ENCODE measurements at places on chromosomes 4 and X. TPM values are rescaled to one million over a fixed set of nuclear protein-coding genes. Genes with fewer than 3 reads are reported as not detected.

- H3K4me3 ChIP-seq, result no peak overlapping the region
- H3K36me3 ChIP-seq, result no peaks in the 10 kb centered on the region
- no peaks in the 10 kb centered on the region for H3K4me1 ChIP-seq
- DNase-seq, result no peak
- H3K27me3 ChIP-seq, result no peaks in the 10 kb centered on the region
- no peak overlapping the region for H3K27ac ChIP-seq
These were observed 138.8 kb upstream of the VCX start for GRCh38 chrX:7704205-7704604.

DNA sequence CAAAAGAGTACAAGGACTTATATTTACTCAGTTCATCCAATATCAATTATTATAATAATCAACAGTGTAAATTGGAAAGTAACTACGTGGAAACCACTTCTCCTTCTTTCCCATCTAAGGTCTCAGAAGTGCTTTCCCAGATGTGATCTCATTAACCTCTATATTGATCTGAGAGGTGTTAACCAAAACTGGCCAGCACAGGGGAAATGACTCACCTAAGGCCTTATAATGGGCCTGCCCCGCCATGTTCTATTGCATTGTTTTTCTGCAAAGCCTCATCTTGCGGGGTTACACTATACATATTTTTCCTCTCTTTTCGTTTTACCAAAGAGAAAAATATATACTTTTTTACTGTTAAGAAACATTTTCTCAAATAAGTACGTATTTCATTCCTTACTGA lies 20.5 kb downstream of the RAB40A start:
- no peaks in the 10 kb centered on the region for H3K36me3 ChIP-seq
- DNase-seq, result no peak
- no peaks in the 10 kb centered on the region for H3K27me3 ChIP-seq
- no peaks in the 10 kb centered on the region for H3K4me1 ChIP-seq
- no peak overlapping the region for H3K4me3 ChIP-seq
- H3K27ac ChIP-seq, result no peak overlapping the region

DNA sequence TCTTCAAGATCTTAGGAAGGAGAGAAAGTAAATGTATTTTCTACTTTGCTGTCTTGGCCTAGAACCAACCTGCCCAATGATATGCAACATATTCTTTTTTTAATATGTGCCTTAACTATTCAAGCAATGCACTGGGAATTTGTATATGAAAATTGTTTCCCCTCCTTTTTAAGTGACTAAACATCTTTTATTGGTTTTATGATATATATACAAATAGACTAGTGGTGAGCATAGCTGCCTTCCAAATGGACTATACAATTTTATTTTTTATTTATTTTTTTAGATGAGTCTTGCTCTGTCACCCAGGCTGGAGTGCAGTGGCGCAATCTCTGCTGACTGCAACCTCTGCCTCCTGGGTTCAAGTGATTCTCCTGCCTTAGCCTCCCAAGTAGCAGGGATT lies 10.3 kb downstream of the NOCT start:
- no peak for DNase-seq
- no peak overlapping the region for H3K4me3 ChIP-seq
- H3K27me3 ChIP-seq, result no peaks in the 10 kb centered on the region
- H3K36me3 ChIP-seq, result no peaks in the 10 kb centered on the region

GRCh38 chr4:168188754-168189153 lies 96.4 kb downstream of the ANXA10 start:
- no peak overlapping the region for H3K27ac ChIP-seq
- no peaks in the 10 kb centered on the region for H3K27me3 ChIP-seq
- H3K36me3 ChIP-seq, result no peaks in the 10 kb centered on the region
- no peak overlapping the region for H3K4me3 ChIP-seq
- H3K4me1 ChIP-seq, result no peaks in the 10 kb centered on the region

DNA sequence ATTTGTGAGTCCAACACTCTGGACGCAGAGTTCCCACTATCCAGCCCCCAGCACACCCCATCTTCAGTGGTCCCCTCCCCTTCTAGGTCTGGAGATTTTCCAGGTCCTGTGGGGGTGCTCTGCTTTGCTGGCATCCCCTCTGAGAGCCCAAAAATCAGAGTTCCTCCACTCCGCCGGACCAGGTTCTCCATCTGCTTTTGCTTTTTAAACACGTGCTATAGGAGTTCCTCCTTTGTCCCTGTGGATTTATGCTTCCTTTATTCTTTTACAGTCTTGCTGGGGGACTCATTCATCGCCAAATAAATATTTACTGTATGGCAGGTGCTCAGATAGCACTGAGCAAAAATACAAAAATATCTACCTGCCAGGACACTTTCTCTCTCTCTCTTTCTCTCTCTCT lies 324.7 kb downstream of the STK32B start:
- H3K27me3 ChIP-seq, result no peaks in the 10 kb centered on the region
- no peaks in the 10 kb centered on the region for H3K36me3 ChIP-seq
- no peak overlapping the region for H3K27ac ChIP-seq

DNA sequence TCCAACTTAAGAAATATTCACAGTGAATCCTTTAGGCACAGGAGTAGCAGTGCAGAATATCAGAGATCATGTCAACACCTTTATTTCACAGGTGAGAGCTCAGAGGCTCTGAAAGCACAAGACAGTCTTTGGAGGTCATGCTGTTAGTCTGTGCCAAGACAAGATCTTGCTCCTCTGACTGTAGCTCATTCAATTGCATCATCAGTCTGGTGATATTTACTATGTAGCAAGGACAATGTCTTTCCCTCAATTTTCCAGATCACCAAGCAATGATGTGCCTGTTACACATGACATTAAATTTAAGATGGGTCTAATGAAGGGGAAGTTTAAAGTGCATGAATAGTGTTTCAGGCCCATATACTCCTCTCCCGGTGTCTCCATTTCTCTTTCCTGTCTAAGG lies 277.5 kb downstream of the IL15 start:
- no peaks in the 10 kb centered on the region for H3K4me1 ChIP-seq
- no peak overlapping the region for H3K4me3 ChIP-seq
- no peak for DNase-seq
- H3K27ac ChIP-seq, result no peak overlapping the region
- H3K27me3 ChIP-seq, result no peaks in the 10 kb centered on the region

The MAGEA9B gene
- total RNA-seq, result not detected

The CLDN2 gene
- total RNA-seq, result 0.16 TPM

DNA sequence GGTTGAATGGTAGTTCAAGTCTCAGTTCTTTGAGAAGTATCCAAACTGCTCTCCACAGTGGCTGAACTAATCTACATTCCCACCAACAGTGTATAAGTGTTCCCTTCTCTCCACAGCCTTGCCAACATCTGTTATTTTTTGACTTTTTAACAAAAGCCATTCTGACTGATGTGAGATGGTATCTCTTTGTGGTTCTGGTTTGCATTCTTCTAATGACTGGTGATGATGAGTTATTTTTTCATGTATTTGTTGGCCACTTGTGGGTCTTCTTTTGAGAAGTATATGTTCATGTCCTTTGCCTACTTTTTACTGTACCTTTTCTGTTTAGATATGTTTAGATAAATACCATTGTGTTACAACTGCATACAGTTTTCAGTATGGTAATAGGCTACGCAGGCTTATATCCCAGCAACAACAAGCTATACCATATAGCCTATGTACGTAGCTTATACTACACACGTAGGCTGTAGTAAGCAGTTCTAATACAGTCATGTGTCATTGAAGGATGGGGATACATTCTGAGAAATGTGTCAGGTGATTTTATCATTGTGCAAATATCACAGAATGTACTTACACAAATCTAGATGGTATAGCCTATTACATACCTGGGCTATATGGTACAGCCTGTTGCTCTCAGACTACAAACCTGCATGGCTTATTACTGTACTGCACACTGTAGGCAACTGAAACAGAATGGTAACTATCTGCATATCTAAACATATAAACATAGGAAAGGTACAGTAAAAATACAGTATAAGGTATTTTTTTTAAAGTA lies 28.1 kb downstream of the KLHL8 start:
- H3K36me3 ChIP-seq, result no peaks in the 10 kb centered on the region
- H3K4me3 ChIP-seq, result no peak overlapping the region
- peaks cover 3% of the 10 kb centered on the region for H3K4me1 ChIP-seq
- DNase-seq, result no peak
- H3K27ac ChIP-seq, result no peak overlapping the region

The SMAD1 gene
- 65.1 TPM for total RNA-seq

GRCh38 chr4:184814686-184815045 lies 11.1 kb downstream of the ACSL1 start:
- H3K4me1 ChIP-seq, result peaks cover 12% of the 10 kb centered on the region
- no peak for DNase-seq
- H3K4me3 ChIP-seq, result no peak overlapping the region
- no peaks in the 10 kb centered on the region for H3K27me3 ChIP-seq
- H3K27ac ChIP-seq, result peak overlapping the region; percentile 75

DNA sequence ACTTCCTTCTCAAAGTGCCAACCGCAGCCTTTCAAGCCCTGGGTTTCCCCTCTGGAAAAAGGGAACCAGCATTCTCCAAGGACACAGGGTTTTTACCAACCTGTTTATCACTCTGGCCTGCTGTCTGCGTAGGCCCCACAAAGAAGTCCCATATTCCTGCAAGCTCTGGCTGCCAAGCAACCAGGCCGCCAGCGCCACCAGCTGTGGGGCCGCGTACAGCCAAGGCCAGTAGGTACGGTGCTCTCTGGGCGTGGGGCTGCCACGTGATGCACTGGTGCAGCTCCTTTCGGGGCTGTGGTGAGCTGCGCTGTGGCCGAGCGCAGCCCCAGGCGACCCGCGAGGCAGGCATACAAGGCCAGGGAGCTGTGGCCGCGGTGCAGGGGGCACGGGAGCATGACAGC lies 22.1 kb downstream of the LUZP4 start:
- H3K4me1 ChIP-seq, result no peaks in the 10 kb centered on the region
- H3K36me3 ChIP-seq, result no peaks in the 10 kb centered on the region
- H3K27me3 ChIP-seq, result no peaks in the 10 kb centered on the region
- no peak overlapping the region for H3K27ac ChIP-seq
- H3K4me3 ChIP-seq, result no peak overlapping the region
- no peak for DNase-seq

The RP2 gene
- total RNA-seq, result 9.1 TPM

DNA sequence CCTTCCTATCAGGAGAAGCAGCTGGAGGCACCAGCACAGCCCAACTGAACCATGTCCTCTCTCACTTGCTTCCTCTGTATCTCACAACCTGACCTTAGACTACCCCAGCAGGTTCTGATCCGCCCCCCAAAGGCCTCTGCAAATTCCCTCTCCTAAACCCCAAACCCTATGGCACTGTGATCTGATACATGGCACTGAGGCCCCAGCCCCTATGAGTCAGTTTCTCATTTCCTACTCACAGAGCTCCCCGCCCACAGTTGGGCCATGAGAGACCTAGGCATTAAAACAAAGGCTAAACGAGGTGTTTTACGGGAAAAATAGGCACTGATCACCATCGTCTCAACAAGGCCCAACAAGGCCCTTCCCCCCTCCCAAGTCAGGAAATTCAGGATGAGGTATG lies 19.1 kb downstream of the SASH3 start:
- H3K4me1 ChIP-seq, result no peaks in the 10 kb centered on the region
- no peak for DNase-seq
- H3K27ac ChIP-seq, result no peak overlapping the region
- no peaks in the 10 kb centered on the region for H3K36me3 ChIP-seq

The KANTR gene
- total RNA-seq, result 13.4 TPM

The P2RY8 gene
- total RNA-seq, result 6.0 TPM

The GPRASP3 gene
- total RNA-seq, result not detected

The VCX3B gene
- not detected for total RNA-seq

- H3K36me3 ChIP-seq, result no peaks in the 10 kb centered on the region
- no peak for DNase-seq
- H3K27me3 ChIP-seq, result no peaks in the 10 kb centered on the region
- no peaks in the 10 kb centered on the region for H3K4me1 ChIP-seq
These were observed 47.2 kb upstream of the RBPJ start for GRCh38 chr4:26273616-26273980.
